Fibroblast of skin of back (primary cell): ENCODE measurements at places on chromosomes 11 and 22.

DNA sequence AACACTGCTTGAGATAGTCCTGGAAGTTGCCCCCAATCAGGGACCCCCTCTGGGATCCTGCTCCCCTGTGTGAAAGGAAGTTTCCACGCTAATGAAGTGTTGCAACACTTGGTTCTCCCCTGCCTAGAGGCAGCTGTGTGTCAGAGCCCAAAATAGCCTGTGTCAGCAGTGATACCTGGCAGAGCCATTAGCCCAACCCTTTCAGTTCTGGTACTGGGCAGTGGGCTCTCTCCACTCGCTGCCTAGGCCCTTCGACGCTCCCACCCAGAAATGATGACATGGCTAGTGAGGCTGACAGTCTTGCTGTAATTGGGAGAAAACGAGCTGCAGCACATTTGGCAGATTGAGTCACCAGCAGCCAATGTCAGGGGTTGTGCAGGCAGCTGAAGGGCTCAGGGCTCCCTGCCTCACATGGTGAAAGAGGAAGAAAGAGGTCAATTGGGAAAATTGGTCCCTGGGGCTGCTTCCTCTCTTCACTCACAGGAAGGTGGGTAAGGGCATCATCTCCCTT lies 1.4 kb upstream of the NXF1 start:
- DNase-seq = no peak

GRCh38 chr22:26974914-26975803 lies 317.8 kb downstream of the MIAT start:
- DNase-seq = peak; percentile 54

- DNase-seq = no peak
Observed at GRCh38 chr11:70790671-70791300, 392.5 kb downstream of the CTTN start.

- no peak for DNase-seq
Observed at GRCh38 chr22:42912059-42912458, 55.0 kb upstream of the ARFGAP3 start.

GRCh38 chr11:102429691-102430090 lies 22.9 kb downstream of the TMEM123 start:
- no peak for DNase-seq

GRCh38 chr11:36509694-36510593 lies at the start of gene TRAF6:
Gene TRAF6, minus strand, starts transcription at chr11:36510272. Its CDS starts 8,757 bp downstream, at chr11:36501515.
- DNase-seq = peak; percentile 85

DNA sequence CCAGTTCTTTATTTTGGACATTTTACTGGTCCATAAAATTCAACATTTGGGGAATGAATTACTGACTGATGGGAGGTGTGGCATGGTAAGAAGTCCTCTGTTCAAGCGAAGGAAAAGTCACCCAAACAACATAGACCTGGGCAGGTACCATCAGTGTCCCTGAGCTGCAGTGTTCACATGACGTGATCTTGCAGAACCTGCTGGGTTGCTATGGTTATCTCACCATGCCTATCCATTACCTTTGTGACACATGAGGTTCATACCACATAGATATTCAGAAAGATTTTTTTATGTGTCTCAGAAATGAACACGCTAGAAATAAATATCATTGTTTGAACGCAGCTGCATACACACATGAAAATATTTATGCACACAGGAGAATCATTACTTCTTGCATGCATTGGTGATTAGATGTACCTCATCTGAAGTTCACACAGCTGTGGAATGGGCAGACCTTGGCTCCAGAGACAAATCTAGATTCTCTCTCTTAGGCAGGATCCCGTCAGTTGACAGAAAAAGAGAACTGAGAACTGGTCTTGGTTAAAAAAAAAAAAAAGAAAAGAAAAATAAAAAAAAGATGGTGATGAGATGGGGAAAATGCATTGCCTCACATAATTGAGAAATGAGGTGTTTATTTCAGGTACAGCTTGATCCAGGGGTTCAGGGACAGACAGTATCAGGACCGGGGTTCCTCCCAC lies 21.4 kb upstream of the RCN1 start:
- no peak for DNase-seq

- DNase-seq = no peak
Observed at GRCh38 chr22:35551549-35552177, 11.0 kb downstream of the RASD2 start.

GRCh38 chr11:78085972-78086371 lies 6.3 kb upstream of the NDUFC2 start:
- DNase-seq = no peak

- no peak for DNase-seq
Observed at GRCh38 chr11:61958590-61958989, 8.4 kb downstream of the BEST1 start.
